Esophagus muscularis mucosa (tissue), 4 donors: ENCODE measurements at places on chromosomes 16 and 17. TPM values are rescaled to one million over a fixed set of nuclear protein-coding genes. Genes with fewer than 3 reads are reported as not detected.

GRCh38 chr17:72365857-72366414 lies 245.1 kb downstream of the SOX9 start:
- peaks cover 11% of the 10 kb centered on the region for H3K27me3 ChIP-seq
- no peak overlapping the region for H3K27ac ChIP-seq
- H3K4me3 ChIP-seq, result no peak overlapping the region
- no peaks in the 10 kb centered on the region for H3K36me3 ChIP-seq
- no peak for DNase-seq

Gene ABCA10
- 4.2 TPM for total RNA-seq

DNA sequence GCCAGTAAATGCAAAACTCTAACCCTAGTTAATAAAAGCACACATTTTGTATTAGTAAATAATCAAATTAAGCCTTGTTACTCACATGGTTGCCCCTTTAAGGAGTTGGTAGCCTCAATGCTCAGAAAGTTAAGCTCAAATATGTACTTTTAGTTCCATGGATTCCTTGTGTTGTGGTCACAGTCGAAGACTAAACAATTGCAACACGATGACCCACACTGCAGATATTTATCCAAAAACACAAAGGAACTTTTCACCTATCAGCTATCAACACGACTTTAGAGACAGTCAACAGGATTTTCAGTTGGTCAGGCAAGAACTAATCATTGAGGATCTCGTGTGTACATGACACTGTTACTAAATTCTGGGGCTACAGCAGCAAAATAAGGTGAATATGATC lies 47.4 kb upstream of the NUDT7 start:
- no peaks in the 10 kb centered on the region for H3K27me3 ChIP-seq
- H3K4me1 ChIP-seq, result no peaks in the 10 kb centered on the region
- DNase-seq, result no peak
- H3K27ac ChIP-seq, result no peak overlapping the region

DNA sequence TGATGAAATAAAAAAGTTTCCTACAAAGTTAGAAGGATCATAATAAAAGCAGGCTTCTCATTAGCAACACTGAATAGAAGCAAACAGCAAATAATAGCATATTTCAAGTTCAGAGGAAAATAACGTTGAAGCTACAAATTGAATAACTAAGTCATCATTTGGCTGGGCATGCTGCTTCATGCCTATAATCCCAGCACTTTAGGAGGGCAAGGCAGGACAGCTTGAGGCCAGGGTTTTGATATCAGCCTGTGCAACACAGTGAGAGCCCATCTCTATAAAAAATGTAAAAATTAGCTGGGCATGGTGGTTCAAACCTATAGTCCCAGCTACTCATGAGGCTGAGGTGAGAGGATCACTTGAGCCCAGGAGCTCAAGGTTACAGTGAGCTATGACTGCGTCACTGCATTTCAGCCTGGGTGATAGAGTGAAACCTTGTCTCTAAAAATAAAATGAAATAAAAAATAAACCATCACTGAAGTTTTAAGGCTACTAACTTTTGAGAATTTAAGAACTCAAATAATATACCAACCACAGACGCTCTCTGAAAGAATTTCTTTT lies 25.5 kb downstream of the NCOR1 start:
- H3K4me1 ChIP-seq, result peaks cover 8% of the 10 kb centered on the region
- no peaks in the 10 kb centered on the region for H3K27me3 ChIP-seq
- H3K4me3 ChIP-seq, result no peak overlapping the region
- no peak for DNase-seq
- peaks cover 22% of the 10 kb centered on the region for H3K36me3 ChIP-seq

Gene CMTM2
- 1.8 TPM for total RNA-seq
